ENCODE measurements at places on chromosomes 11 and 22.

- no peak for DNase-seq
These were observed 911 bp downstream of the A4GALT start for GRCh38 chr22:42719656-42720262.

DNA sequence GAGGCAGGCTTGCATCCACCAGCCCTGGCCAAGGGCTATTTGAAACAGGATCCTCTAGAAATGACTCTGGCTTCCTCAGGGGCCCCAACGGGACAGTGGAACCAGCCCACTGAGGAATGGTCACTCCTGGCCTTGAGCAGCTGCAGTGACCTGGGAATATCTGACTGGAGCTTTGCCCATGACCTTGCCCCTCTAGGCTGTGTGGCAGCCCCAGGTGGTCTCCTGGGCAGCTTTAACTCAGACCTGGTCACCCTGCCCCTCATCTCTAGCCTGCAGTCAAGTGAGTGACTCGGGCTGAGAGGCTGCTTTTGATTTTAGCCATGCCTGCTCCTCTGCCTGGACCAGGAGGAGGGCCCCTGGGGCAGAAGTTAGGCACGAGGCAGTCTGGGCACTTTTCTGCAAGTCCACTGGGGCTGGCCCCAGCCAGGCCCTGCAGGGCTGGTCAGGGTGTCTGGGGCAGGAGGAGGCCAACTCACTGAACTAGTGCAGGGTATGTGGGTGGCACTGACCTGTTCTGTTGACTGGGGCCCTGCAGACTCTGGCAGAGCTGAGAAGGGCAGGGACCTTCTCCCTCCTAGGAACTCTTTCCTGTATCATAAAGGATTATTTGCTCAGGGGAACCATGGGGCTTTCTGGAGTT is 13.3 kb downstream of the IL10RA start:
- DNase-seq, result no peak

DNA sequence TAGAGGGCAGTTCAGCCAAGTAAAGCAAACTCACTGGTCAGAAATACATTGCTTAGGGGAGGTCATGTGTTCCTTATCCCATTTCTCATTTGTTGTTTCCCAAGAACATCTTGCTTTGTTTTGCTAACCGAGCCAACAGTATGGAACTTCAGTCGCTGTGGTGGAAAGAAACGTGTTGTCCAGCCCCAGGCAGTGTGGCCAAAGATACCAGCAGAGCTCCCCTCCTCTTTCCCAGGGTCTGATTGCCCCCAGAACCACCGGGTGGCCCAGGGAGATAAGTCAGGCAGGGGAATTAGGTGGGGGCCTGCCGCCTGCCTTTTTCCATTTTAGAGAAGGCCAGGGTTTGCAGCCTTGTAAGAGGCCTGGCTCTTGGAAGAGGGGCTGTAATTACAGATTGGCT is 98.7 kb upstream of the CRYBB3 start:
- no peak for DNase-seq

DNA sequence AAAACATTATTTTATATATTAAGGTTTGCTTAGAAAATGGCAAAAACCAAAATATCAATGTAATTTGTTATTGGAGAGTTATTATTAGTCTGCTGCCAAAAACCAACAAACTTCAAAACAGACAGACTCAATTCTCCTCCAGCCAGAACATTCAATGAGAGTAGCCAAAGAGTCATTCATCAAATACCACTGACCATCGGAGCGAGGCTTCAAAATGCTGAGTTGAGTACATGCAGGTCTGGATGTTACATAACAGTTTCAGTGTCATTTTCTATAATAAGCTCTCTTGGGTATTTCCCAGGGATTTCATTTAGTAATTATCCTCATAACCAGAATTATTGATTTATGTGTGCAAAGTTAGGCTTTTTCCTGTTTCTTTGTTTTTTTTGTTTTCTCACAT is 42.6 kb downstream of the CHST1 start:
- DNase-seq, result no peak

- no peak for DNase-seq
These were observed 943 bp downstream of the DUSP8 start for GRCh38 chr11:1570896-1571759.

DNA sequence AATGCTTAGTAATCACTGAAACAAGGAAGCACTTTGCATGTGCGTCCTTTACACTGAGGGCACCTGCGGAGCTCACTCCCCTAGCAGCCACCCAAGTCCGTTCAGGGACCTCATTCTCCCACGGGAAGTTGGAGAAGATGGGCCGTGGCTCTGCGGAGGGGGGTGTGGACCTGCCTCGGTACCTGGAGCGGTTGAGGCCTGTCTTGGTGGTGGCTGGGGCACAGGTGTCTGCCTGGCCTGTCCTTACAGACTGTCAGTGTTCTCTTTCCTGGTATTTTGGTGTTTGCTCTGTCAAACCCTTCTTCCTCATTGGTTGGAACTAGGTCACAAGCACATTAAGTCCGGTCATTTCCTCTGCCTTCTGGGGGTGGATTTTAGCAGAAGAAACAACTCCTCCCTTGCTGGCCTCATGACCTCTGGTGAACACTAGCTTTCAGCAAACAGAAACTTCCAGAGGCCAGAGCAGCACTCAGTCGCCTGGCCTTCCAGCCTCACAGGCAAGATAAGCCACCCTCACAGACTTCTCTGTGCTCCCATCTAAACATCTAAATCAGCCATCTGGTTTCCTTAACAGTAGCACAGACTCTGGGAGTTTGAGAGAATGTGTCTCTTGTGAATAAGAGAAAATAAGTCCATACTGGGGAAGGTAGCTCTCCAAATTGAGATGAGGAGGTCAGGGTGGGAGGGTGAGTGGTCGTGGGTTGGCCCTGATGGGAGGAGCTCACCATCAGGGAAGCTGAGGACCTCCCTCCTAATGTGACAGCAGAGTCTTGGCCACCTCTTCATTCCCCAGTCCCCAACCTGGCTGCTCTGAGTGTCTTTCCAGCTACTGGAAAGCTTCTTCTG is 8.6 kb downstream of the SNAP29 start:
- peak; percentile 62 for DNase-seq

GRCh38 chr11:25769287-25769686 is 562.6 kb upstream of the ANO3 start:
- no peak for DNase-seq

DNA sequence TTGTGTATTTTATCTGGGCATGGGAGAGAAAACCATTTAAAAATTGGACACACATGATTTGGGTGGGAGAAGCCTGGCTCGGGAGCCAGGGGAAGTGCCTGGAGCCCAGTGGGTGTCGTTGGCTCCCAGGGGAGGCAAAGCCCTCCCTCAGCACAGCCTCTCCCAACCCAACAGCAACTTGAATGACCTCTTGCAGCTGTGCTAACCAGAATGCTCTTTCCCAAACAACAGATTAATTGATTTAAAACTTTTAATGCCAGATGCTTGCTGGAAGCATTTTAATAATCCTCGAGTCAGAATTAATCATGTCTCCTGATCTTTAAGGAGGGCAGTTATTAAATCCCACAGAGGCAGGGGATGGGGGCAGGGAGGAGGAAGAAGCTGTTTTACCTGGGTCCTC is 401.6 kb downstream of the BUD13 start:
- no peak for DNase-seq

DNA sequence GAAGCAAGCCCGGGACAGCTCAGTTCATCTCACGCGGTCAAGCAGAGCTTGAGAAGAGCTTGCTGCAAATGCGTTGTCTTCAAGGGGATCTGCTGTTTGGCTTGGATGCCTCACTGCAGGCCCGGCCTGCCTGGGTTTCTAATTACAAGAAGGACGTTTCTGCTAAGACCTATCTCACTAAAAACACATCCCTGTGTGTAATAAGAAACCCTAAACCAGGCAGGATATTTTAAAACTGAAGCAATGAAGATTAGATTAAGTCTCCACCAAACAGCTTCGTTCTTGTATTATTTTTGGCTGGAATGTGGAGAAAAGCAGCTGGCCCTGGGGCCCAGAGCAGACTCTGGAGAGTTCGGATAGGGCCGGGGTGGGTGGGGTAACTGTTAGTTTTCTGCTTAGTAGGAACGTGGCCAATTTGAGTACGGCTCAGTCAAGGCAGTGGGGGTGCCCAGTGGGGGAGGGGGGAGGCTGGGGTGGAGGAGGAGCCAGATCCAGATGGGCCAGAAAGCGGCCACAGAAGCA is 6.0 kb downstream of the PKNOX2 start:
- DNase-seq, result no peak

DNA sequence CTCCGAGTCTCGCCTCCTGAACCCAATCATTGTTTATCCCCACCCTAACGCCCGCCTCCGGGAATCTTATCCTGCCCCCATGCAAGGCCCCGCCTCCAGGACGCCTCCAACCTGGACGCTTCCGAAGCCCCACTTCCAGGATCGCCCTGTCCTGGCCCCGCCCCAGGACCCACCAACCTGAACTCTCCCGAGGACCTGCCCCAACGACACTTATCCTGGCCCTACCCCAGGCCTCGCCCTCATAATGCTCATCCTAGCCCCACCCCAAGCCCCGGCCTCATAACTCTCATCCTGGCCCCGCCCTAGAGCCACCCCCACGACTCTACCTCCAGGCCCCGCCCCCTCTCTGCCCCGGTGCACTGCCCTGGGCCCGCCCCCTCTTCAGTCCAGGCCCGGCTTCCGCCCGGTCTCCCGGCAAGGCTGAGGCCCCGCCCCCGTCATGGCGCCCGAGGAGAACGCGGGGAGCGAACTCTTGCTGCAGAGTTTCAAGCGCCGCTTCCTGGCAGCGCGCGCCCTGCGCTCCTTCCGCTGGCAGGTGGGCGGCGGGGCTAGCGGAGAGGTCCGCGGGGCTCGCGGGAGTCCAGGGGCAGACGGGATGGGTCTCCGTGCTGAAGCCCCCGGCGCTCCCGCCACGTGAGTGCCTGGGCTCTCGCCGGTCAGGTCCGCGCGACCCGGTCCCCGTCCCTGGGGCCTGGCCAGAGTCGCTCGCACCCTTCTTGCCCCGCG is 45.7 kb upstream of the DEFB108B start:
- DNase-seq, result peak; percentile 94

GRCh38 chr22:36328635-36329253 is 59.0 kb downstream of the MYH9 start:
- DNase-seq, result no peak

GRCh38 chr11:6747097-6747668 is 24.6 kb downstream of the OR2AG2 start:
- no peak for DNase-seq

DNA sequence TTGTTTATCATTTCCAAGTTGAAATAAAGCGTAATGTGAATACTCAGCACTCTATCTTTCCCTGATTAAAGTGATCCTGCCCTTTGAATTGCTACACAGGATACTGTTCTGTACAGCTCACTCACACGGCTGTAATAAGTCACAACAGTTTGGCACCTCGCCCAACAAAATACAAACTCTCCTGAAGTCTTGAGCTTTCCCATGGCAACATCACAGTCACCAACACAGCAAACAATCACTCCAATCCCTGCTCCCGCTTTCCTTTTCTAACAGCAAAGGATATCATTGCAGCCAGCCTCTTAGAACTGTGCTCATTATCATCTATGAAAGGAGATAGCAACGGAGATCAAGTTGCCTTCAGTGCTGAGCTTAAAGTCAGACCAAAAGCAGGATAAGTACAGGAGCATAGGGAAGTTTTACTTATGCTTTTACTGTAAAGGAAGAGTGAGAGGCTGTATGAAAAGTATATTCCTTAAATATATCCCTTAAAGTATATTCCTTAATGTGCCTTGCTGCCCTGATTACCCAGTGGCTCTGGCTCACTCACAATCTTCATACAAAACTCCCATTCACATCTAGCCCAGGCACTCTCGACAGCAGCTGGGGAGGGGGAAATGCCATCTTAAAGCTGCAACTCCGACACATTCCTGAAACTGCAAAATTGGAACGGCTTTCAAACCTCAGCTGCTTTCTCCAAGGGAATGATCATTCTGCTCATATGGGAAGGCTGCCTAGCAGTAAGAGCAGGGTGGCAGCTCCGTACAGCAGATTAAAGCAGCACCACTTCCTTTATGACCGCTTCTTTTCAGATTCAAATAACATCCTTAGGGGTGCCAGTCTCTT is 35.8 kb downstream of the MAML2 start:
- DNase-seq, result peak; percentile 69

- no peak for DNase-seq
These were observed 137.5 kb upstream of the TRPC6 start for GRCh38 chr11:101721270-101721669.

DNA sequence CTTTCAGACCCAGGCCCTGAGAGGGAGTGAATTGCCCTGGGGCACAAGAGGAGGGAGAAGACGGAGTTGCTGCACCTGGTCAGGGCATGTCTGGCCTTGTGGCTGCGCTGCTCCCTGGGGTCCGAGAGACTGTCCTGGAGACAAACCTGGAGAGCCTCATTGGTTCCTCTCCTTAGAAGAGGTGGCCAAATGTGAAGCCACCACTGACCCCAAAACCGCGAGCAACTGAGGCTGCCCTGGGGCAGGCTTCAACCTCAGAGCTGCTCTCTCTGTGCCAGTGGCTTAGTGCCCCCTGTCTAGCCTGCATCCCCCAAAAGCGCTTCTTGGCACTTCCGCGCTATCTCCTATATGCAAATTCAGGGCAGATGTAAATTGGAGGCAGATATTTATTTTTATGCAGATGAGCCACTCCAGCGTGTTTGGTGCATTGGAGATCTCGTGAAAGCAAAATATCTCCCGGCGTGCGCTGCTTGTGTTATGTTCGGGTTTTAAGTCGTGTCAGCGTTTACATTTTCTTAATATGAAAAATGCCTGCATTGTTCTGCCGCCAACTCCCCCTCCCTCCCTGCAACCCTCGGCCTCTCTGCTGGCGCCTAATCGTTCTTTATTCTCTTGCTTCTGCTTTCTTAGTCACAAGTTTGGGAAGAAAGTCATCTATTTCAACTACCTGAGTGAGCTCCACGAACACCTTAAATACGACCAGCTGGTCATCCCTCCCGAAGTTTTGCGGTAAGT is 69.5 kb downstream of the ARHGAP8 start:
- no peak for DNase-seq

DNA sequence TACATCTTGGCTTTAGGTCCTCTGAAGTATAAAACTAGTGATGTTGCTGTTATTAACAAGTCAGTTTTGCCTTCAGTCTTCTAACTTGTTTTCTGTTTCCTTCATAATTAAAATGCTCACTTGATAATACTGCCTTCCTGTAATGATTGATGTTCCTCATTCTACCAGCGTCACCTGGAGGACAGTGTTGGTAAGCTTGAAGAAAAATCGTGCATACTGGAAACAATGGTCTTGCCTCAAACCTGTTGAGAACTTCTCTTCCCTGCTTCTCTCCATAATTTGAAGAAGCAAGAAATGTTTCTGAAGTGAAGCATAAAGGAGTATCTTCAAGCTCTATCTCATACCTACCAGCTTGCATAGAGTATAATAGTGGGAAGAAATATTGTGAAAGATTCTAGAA is 3.0 kb downstream of the YWHAH start:
- no peak for DNase-seq

- DNase-seq, result peak; percentile 11
These were observed 452 bp upstream of the ATXN10 start for GRCh38 chr22:45670981-45671782.

GRCh38 chr11:115941481-115941993 is 437.3 kb upstream of the CADM1 start:
- peak; percentile 58 for DNase-seq

GRCh38 chr22:28710576-28711191 is 30.9 kb downstream of the CHEK2 start:
- DNase-seq, result no peak

GRCh38 chr11:16408619-16409018 is 52.3 kb upstream of the SOX6 start:
- DNase-seq, result no peak

Data from globus pallidus (tissue), 1 donor.